Stomach (tissue), 19 donors: ENCODE measurements at places on chromosomes 12 and 14. TPM values are rescaled to one million over a fixed set of nuclear protein-coding genes. Genes with fewer than 3 reads are reported as not detected.
A peak's percentile ranks its signal among the peaks of the same experiment; 100 is the strongest.

CARMIL3 gene
- 0.25 TPM for polyA plus RNA-seq

DNA sequence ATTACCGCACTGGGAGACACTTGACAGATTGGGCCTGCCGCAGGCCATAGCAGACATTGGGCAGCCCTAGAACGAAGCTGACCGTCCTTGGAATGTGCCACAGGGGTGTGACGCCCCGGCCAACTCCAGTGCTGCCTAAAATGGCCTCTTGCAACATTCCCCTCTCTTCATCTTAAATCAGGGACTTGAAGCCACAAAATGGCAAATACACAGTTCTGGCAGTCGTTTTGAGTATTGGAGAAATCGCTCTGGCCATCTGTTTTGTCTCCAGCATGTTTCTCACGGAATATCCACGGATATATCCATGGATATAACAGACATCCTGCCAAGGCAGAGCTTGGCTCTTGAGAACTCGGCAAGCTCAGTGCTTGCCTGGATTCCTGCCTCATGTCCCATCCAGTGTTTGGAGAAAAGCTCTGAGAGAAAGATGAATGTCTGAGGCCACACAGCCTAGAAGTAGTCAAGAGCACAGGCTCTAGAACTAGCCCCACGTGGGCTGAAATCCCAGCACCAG is 158.4 kb downstream of the CHST11 start:
- DNase-seq: peak; percentile 83

DNA sequence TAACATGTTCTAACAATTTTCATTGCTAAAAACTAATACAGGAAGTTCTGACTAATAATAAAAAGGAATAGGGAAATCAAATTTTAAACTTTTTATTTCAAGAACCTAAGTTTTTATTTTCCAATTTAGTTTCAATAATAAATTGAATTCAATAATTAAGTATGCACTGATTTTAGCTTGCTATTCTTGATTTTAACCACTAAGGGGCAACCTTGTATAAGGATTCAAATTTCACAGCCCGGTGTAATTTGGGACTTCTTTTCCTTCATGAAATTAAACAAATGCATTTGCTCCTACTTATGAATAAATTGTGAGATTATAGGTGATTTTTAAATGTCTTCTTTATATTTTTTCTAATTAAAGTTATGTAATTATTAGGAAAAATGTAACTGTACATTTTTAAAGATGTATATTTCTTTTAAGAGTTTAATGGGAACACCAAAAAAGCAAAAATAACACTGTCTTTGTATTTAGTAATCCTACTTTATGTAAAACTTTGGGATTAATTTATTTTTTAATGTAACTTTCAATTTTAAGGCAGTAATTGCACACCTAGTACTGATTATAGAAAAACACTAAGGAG is 241.4 kb upstream of the PDZRN4 start:
- peak; percentile 54 for DNase-seq

ENDOU gene
- 7.6 TPM for polyA plus RNA-seq

- DNase-seq: peak; percentile 76
These were observed 760 bp downstream of the ACTN1 start for GRCh38 chr14:68978172-68978911.

SMOC1 gene
- 2.0 TPM for polyA plus RNA-seq

DNA sequence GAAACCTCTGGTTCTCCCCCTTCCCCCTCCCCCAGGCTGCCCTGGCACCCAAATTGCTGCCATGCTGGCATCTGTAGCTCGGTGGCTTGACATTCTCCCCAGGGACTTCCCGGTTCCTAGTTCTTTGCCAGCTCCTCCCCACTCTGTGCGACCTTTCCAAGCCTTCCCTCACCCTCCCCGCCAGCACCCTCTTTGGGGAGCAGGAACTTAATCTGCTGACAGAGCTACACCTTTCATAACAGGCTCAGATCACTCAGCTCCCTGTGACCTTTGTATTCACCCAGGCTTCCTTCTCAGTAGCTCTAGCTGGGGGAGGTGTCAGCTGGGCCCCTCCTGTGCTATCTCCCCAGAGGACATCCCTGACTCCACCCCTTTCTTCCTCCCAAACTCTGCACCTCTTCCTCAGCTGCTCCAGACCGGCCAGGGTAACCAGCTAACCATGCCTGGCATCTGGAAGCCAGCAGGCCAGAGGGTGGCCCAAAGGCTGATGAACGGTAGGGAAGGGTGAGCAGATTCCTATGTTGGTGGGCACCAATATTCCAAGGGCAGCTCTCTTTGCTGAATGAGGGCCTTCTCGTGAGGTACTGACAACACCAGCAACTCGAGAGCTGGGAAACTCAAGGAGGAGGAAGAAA is 1.8 kb upstream of the COX14 start:
- peak; percentile 81 for DNase-seq

DNA sequence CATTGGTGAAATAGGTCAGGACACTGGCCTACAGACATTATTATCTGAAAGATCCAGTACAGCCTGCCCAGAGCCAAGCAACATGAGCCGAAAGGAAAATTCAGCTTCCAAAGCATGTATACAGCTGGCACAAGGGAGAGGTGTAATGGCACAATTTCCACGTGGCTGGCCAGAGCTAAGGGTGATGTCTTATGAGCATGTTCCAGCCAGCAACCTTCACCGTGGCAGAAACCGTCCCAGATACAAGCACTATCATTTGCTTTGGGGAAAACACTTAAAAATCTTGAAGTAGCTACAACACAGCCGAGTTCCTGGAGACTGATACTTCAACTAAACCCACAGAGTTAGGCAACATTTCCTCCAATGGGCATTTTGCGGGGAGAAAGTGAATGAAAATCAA is 44.5 kb downstream of the CORO1C start:
- DNase-seq: no peak

- no peak for DNase-seq
These were observed 78.5 kb downstream of the TMEM132D start for GRCh38 chr12:129825316-129825715.

CATSPERB gene
- polyA plus RNA-seq: 0.68 TPM

- no peak for DNase-seq
These were observed 37.8 kb downstream of the RTN1 start for GRCh38 chr14:59832653-59833294.

- no peak for DNase-seq
These were observed 357.7 kb downstream of the CACNA1C start for GRCh38 chr12:2410496-2410895.

SLC7A7 gene
- polyA plus RNA-seq: 3.2 TPM

GRCh38 chr12:51793201-51793600 is 55.3 kb downstream of the FIGNL2 start:
- no peak for DNase-seq

DNA sequence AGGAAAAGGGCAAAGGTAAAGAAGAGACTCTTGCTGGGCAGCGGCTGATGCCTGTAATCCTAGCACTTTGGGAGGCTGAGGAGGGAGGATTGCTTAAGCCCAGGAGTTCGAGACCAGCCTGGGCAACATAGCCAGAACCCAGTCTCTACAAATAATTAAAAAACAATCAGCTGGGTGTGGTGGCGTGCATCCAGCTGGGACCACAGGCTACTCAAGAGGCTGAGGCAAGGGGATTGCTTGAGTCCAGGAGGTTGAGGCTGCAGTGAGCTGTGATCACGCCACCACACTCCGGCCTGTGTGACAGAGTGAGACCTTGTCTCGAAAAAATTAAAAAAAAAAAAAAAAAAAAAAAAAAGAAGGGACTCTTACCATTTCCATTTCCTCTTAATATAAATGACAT is 100.4 kb upstream of the USP44 start:
- DNase-seq: no peak

- peak; percentile 36 for DNase-seq
These were observed 700 bp downstream of the CDK4 start for GRCh38 chr12:57751432-57751787.

GLIPR1L1 gene
- polyA plus RNA-seq: not detected

- no peak for DNase-seq
These were observed 27.0 kb downstream of the SMUG1 start for GRCh38 chr12:54161481-54162437.

SPTB gene
- polyA plus RNA-seq: 0.18 TPM

SLCO1C1 gene
- polyA plus RNA-seq: not detected

GRCh38 chr14:106562451-106562850 is 1036.1 kb downstream of the TMEM121 start:
- DNase-seq: no peak

- no peak for DNase-seq
These were observed 35.7 kb upstream of the MDM1 start for GRCh38 chr12:68367903-68368302.

CDK4 gene
- 43.7 TPM for polyA plus RNA-seq

ARHGEF40 gene
- 11.0 TPM for polyA plus RNA-seq

- DNase-seq: peak; percentile 84
These were observed 25.6 kb downstream of the RNASE10 start for GRCh38 chr14:20530771-20531571.

DNA sequence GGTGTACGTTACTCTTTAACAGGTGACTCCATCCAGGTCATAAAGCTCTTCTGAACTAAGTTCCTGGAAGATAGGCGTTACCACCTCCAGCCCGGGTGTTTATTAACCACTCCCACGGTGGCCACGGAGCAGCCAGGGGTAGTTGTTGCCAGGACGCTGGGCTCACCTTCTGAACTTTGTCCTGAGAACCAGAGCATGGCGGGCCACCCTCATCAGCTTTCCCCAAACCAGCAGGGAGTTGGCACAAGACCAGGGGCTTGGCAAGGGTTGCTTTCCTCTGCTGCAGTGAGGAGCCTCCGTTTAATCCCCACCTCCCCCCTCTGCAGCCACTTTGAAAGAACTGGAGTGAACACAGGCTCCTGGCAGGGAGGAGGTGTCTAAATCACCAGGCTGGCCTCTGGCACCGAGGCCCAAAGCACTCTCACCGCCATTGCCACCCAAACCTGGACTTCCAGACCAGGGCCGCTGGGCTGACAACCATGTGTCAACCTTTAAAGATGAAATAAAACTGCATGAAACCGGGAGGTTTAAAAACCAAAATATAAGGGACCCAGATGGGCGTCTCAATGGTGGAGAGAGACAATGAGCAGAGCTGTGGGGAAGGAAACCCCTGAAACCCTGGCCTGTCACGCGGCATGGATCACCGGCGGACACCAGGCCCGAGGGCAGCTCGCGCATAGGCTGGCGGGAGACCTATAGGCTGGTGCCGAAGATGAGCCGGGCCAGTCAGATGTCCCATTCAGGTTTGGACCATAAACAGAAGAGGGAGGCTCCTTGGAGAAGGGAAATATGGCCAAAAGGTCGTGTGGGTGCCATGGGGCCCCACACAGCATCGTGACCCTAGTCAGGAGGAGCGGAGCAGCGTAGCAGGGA is 30.9 kb upstream of the TDRD9 start:
- peak; percentile 79 for DNase-seq

- DNase-seq: no peak
These were observed 52.8 kb downstream of the STXBP6 start for GRCh38 chr14:24996930-24997725.

DNA sequence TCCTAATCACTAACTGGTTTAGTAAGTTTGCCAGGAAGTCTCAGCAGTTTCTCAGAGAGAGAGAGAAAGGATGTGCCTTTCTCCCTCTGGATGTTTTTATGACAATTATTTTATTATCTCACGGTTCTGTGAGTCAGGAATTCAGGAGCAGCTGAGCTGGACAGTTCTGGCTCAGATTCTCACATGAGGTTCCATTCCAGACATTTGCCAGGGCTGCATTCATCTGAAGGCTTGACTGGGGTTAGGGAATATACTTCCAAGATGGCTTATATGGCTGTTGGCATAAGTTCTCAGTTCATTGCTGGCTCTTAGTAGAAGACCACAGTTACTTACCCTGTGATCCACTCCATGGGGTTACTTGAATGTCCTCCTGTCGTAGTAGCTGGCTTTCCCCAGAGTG is 101.2 kb upstream of the ATF7IP start:
- no peak for DNase-seq

CHPT1 gene
- 53.9 TPM for polyA plus RNA-seq

DNA sequence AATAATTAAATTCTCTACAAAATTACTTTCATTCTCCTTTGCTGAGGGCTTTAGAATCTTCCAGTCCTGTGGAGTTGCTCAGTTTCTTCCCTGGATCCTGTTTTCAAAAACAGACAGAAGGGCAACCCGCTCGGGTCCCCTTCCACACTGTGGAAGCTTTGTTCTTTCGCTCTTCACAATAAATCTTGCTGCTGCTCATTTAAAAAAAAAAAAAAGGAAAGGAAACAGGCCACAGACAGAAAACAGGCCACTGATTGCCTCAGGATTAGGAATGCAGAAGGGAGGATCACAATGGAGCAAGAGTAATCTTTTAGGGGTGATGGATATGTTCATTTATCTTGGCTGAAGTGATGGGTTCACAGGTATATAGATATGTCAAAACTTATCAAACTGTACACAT is 29.5 kb upstream of the HIGD1C start:
- no peak for DNase-seq

DNA sequence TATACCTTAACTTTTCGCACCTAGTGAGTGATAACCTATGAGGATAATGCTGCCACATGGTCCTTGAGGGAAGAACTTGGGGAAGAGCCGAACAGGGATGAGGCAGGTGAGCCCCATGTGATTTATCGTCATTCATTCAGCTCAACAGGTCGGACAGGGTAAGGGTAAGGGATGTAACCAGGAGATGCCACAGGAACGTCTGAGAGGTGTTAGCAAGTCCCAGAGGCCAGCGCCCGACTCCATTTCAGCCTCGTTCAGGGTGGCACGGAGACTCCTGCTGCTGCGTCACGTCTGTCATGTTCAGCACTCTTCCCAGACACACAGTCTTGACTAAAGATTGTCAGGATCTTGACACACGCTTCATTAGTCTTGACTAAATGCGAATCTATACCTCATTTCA is 23.4 kb upstream of the TIGAR start:
- DNase-seq: no peak

- no peak for DNase-seq
These were observed 74.0 kb upstream of the PELI2 start for GRCh38 chr14:56044196-56044595.

DNA sequence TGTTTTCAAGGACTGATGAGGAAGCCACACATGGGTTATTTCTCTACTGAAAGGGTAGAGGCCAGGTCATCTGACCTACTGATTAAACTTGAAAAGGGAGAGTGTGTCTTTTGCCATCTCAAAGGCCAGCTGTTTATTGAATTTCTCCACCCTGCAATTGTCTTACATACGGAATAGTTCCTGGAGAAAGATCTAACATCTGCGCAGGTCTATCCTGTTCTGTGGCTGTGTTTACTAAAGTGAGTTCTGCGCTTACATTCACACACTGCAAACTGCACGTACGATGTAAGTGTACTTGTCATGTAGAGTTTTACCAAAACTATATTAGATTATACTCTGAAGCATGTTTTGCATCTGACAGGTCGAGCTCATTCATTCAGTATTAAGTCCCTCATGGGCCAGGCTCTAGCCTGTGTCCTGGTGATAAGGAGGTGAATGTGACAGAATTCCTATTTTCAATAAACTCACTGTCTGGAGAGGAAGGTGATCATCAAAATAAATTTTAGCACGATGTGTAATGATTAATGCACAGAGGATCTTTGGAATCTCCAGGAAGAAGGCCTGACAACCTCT is 96.6 kb downstream of the PRKCH start:
- DNase-seq: peak; percentile 26
